Effector memory CD8-positive, alpha-beta T cell (primary cell): ENCODE measurements at places on chromosomes 3 and 15.

GRCh38 chr15:79051029-79051428, 39.6 kb downstream of the RASGRF1 start:
- DNase-seq, result no peak

DNA sequence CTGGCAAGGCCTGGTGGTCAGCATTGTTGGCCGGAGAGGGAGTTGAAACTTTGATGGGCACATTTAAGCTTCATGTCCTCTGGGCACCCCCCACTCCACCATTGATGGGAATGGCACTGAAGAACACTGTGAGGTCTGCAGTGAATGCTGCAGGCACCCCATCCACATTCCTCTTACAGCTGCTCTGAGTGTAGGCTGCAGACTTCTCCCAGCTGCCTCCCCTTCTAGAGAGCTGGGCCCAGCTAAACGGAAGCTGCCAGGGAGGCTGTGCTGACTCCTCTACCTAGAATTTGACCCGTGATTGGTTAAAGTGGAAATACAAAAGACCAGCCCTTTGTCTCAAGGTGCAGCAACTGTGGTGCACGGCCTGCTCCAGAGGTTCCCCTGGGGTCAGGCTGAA, 10.6 kb downstream of the TMEM158 start:
- DNase-seq, result no peak

GRCh38 chr3:36647423-36647853, 116.9 kb downstream of the DCLK3 start:
- no peak for DNase-seq

- DNase-seq, result no peak
These were observed 26.2 kb downstream of the PSTPIP1 start for GRCh38 chr15:77021088-77021481.

DNA sequence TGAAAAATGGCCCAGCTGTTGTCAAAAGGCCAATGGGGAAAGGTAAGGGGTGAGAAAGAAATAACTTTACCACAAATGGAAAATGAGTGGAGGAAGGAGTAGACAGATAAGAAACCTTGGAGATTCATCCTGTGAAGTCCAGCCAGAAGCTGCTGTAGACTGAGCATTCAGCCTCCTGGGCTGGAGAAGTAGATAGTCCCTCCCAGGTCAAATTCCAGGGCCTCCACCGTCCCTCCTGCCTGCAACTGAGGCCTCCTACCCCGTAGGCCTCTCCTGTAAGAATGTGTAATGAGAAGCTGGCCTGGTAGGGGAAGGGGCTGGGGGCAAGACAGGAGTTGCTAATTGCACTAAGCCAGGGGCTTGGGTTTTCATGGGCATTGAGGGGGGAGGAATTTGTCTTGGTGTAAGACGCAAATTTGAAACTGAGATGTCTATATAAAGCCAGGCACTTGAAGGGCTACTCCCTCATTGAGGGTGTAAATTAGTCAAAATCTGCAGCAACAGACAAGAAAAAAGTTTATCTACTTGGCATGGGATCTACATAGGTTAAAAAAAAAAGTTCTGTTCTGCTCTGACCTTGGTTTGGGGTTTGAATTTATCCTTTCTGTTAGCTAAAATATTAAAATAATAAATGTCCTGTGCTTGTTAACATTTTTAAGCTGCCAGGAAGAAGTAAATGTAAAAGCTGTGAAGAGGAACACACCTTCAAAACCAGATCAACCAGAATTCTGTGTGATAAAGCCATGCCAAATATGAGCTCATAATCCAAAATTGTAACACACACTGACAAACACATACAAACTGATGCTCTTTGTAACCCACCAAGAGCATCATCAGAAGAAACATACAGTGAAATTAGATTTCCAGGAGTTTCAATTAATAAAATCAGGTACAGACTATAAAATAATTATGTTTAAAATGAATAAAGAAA, 1.7 kb upstream of the RBP2 start:
- no peak for DNase-seq

GRCh38 chr15:40857601-40858341, 13.9 kb downstream of the SPINT1 start:
- peak; percentile 87 for DNase-seq

DNA sequence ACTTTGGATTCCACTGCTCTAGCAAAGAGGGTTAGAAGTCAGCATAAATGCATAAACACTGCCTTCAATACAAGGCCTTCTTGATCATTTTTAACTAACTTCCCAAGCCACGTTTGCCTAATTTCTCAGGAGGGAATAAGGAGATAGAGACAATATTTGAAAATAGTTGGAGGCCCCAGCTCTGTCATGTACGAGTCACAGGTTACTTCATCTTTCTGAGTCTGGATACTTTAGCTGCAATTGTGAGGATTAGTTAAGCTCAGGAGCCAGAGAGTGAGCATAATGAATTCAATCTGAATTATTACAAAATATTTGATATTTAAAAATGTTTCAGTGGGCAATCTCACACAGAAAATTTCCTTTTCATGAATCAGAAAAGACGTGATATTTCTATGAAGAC, 298.9 kb downstream of the SHOX2 start:
- DNase-seq, result no peak

DNA sequence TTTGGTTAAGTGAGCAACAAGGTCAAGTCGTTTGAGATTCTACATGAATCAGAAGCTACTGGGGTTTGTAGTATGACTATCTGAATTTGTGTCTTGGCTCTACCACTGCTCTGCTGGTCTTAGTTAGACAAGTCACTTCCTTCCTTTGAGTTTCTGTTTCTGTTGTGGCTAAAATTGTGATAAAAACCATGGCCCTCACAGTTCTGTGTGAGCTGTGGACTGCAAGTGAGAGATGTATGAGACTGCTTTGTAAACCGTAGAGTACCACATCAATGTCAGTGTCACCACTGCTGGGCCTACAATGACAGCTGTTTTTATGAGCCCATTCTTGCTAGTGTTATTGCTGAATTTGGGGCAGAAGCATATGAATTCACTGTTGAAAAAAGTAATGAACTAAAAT, 32.7 kb downstream of the RARB start:
- DNase-seq, result peak; percentile 2

- DNase-seq, result no peak
These were observed 10.6 kb downstream of the WNT5A start for GRCh38 chr3:55476515-55476914.

DNA sequence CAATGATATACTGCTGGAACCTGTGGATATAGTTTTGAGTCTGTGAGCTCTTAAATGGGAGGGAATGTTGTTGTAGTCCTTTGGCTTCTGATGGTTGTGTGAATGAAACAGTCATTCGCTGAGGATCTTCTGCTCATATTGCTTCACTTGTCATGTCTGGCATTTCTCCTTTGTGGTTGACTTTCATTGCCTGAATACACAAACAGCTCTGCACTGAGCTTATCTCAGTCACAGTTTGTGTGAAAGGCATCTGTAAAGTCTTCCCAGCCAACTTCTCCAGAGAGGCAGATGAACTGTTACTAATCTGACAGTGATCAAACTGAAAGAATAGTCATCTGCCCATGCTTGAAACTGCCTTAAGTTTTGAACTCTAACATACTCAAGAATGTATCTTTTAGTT, 59.8 kb downstream of the TMED3 start:
- DNase-seq, result no peak

DNA sequence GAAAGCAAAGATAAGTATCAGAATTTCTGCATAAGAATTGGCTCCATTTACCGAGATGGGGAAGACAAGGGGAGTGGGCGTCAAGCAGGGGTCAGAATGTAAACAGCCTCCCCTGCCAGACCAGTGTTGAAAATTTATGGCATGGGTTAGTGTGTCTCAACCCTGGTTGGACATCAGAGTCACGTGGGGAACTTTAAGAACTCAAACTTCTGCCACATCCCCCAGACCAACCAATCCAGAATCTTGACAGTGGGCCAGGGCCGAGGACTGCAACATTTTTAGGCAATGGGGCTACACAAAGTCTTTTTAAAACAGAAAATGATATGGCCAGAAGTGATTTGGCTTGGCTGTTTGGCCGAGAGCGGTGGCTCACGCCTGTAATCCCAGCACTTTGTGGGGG, 14.3 kb upstream of the MASP1 start:
- DNase-seq, result no peak
